Right renal cortex interstitium (tissue), 3 donors: ENCODE measurements at places on chromosomes 11 and 22.
A peak's percentile ranks its signal among the peaks of the same experiment; 100 is the strongest.

DNA sequence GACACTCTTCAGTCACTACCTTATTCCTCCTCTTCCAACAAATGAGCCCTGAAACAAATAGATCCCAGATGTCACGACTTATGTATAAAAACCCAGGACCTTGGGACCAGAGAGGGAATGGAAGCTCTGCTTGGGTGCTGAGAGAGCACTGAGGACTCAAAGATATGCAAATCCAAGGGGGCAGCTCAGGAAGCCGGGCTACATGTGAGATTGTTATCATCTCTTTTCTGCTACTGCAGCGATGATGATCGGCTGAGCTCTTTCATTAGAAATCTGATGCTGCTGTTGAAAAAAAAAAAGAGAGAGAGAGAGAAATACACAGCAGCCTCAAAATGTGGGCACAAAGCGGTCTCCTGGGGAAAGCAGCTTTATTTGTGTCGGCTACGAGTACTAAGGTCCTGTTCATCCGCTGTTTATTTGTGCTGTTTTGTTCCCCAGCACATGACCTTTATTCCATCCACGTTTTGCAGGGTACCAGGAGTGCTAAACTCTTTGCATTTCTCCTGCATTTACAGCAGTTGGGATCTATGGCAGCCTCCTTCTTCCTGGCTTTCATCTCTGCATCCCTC is 120.2 kb downstream of the TRIM29 start:
- DNase-seq: no peak

GRCh38 chr11:30333405-30333804 is 10.5 kb downstream of the ARL14EP start:
- no peak for DNase-seq

GRCh38 chr11:81421251-81421860 is 1312.3 kb downstream of the FAM181B start:
- DNase-seq: no peak

GRCh38 chr11:110497231-110497978 is 67.7 kb downstream of the FDX1 start:
- no peak for DNase-seq

DNA sequence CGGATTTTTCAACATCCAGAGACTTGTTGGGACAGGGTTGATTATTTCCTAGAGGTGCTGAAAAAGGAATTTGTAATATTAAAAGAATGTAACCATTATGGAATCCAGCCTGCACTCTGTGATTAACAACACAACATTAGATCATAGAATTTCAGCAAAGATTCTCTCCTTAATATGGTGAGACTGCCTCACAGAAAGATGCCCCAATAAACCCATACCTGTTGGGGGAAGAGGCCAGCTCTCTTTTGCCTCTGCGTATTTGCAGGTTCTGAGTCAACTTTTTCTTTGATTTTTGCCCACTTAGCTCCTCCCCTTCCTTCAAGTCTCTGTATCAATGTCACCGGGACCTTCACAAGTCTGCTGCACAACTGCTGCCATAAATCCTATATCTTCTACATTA is 12.4 kb upstream of the MTMR3 start:
- DNase-seq: no peak

GRCh38 chr11:2794046-2794967 is 91.3 kb downstream of the CDKN1C start:
- DNase-seq: no peak

- no peak for DNase-seq
Observed at GRCh38 chr11:13480198-13480597, 15.6 kb downstream of the PTH start.

GRCh38 chr11:10261821-10262220 is 32.2 kb downstream of the SBF2 start:
- DNase-seq: no peak

DNA sequence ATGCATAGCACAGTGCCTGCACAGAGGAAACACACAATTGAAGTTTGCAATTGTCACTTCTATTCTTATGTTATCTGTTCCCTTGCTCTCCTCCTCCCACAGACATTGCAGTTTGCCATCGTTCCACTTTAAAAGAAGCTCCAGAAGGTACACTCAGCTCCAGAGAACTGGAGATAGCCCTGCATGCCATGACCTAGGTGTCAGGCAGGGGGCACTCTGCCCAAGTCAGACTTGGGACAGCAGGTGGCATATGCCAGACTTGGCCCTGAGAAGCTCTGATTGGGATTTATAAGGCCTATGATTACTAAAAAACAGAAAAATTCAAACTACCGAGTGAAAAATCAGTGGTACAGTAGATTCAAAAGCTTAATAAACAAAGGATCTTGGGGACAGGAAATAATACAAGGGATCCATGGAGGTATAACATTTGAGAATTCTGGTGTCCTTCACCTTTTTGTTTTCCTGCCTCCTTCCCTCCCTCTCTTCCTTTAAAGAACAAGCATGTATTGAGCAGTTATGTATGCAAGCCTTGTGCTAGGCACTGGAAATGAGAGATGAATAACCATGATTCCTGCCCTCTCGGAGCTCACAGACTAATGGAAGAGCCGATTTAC is 40.0 kb downstream of the TENM4 start:
- no peak for DNase-seq

DNA sequence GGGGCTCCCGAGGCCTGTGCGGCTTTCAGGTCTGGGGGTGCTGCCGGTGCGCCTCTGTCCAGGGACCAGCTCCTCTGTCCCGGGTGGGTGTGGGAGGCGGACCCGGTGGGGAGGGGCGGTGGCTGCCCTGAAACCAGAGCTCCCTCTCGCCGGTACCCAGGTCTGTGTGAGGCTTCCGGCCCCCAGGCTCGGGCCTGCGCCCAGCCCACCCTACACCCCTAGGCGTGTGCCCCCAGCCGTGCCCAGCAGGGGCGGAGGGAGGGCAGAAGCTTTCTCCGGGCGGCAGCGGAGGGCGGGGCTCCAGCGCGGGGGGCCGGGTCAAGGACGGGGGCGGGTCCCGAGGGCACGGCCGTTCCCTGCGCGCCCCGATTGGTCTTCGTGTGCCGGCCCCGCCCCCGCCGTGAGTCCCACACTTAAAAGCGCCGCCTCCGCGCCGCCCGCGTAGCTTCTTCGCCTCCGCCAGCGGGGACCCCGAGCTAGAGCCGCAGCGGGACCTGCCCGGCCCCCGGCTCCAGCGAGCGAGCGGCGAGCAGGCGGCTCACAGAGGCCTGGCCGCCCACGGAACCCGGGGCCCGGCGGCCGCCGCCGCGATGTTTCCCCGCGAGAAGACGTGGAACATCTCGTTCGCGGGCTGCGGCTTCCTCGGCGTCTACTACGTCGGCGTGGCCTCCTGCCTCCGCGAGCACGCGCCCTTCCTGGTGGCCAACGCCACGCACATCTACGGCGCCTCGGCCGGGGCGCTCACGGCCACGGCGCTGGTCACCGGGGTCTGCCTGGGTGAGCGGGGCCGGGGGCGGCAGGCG is 616 bp downstream of the PNPLA2 start:
- DNase-seq: no peak

GRCh38 chr11:2837096-2837601 is 48.4 kb downstream of the CDKN1C start:
- peak; percentile 54 for DNase-seq

- no peak for DNase-seq
Observed at GRCh38 chr11:1384199-1384970, 5.3 kb upstream of the BRSK2 start.

- no peak for DNase-seq
Observed at GRCh38 chr11:72736452-72737069, 15.6 kb downstream of the ARAP1 start.

DNA sequence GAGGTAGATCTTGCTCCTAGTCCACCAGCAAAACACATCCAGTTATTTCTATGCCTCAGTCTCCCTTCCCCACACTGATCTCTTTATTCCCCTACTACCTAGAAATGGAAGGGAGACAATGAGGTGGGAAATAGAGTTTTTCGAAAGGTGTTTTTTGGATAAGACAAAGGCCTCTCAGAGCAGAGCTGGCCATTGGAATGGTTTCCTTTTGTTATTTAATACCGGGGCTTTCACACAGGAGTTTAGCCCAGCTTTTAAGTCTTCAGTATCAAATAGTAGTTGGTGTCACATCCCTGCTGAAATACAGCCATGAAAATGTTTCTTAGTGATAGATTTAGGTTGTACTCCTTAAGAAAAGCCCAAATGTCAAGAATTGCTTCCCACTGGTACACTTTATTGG is 65.4 kb upstream of the B3GAT1 start:
- no peak for DNase-seq

GRCh38 chr11:18780329-18780728 is 11.3 kb downstream of the PTPN5 start:
- DNase-seq: no peak

DNA sequence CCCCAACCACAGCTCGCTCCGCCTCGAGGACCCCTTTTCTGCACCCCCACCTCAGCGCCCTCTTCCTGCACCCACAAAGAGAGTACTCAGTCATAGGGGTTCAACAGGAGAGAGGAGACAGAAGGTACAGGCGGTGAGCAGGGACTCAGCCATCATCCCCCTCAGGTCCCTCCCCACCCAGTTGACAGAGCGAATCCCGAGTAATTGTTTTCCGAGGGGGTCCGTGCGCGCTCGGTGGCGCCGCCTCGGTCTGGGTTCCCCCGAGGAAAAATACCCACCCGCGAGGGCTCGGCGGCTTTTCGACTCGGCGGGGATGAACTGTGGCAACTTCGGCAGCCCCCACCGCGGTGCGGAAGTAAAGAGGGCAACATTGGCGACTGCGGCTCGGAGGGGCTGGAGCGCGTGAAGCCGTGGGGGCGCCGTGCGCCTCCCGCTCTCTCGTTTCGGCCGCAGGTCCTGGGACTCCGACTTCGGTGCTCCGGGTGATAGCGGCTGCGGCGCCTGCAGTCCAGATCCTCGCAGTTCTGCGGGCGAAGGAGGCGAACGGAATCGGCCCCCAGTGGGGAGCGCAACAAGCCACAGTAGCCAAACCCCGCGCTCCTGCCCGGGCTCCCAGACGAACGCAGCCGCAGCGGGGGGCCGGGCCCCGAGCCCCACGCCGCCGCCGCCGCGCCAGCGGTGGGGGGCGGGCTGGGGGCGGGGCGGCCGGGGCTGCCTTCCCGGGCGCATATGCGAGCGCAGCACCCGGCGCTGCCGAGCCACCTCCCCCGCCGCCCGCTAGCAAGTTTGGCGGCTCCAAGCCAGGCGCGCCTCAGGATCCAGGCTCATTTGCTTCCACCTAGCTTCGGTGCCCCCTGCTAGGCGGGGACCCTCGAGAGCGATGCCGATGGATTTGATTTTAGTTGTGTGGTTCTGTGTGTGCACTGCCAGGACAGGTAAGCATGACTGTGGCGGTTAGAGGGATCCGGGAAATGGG is at the start of gene NELL1:
Gene NELL1, plus strand, starts transcription at position 743 of the 976 bp plus-strand sequence.
- DNase-seq: no peak

GRCh38 chr22:24027389-24027975 is 16.4 kb downstream of the CABIN1 start:
- no peak for DNase-seq

DNA sequence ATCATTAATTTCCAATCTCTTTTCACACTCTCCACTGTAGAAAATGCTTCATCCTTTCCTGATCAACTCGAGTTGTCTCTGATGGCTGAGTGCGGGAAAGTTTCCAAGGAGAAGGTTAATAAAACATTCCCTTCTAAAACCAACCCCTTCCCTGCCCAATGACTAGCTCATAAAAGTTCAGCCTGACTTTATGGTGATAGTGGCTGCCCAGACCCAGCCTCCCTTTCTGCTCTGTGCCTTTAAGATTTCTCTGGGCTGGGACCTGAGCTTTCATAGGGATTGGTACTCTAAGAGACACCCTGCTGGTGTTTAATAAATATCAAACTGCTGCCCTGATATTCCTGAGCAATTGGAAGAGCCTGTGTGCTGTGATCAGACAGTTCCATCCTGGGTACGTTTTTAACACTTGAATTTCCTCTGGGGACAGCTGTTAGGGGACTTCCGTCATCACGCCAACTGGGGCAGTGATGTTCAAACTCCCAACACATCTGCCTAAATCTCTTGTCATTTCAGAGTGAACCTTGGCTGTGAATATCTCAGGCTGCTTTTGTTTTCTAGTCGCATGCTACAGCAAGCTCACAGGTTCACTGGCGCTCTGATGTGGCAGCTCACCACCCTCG is 195.0 kb upstream of the KIRREL3 start:
- no peak for DNase-seq
